ENCODE measurements at places on chromosomes 1 and 21.
A peak's percentile ranks its signal among the peaks of the same experiment; 100 is the strongest.

- peak; percentile 99 for DNase-seq
These were observed 38.2 kb upstream of the WASF2 start for GRCh38 chr1:27527890-27528817.

DNA sequence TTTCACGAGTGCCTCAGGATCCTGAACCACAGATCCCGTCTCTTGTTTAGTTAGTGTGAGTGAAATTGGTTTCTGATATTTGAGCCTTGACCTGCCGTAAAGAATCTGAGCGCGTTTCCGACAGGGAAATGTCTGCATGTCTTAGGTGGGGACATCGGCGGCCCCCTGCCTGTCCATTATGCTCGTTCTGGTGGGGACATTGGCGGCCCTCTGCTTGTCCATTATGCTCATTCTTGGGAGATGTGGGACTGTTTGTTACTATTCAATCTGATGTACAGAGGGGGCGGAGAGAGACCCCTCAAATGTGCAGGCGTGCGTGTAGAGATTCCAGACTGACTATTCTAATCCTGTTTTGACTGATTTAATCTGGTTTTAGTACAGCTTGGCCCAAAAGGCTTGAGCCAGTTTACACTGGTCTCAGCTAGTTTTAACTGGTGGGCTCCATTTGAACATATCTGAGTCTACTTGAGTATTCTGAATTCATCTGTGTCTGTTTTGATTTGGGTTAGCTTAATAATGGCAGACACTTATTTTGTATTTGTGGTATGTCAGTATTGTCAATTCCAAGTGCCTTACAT, 6.6 kb upstream of the TINAGL1 start:
- no peak for DNase-seq

- DNase-seq = peak; percentile 100
These were observed 89.7 kb downstream of the BCAR3 start for GRCh38 chr1:93591676-93592550.

GRCh38 chr1:37605806-37606474, 10.2 kb upstream of the GNL2 start:
- no peak for DNase-seq

- no peak for DNase-seq
These were observed 72.4 kb upstream of the IFNAR2 start for GRCh38 chr21:33157303-33157702.

- peak; percentile 66 for DNase-seq
These were observed at the start of gene RIIAD1 for GRCh38 chr1:151720974-151721787. RIIAD1 (plus strand) TSS chr1:151721522; CDS start chr1:151721537, 15 bp downstream.

DNA sequence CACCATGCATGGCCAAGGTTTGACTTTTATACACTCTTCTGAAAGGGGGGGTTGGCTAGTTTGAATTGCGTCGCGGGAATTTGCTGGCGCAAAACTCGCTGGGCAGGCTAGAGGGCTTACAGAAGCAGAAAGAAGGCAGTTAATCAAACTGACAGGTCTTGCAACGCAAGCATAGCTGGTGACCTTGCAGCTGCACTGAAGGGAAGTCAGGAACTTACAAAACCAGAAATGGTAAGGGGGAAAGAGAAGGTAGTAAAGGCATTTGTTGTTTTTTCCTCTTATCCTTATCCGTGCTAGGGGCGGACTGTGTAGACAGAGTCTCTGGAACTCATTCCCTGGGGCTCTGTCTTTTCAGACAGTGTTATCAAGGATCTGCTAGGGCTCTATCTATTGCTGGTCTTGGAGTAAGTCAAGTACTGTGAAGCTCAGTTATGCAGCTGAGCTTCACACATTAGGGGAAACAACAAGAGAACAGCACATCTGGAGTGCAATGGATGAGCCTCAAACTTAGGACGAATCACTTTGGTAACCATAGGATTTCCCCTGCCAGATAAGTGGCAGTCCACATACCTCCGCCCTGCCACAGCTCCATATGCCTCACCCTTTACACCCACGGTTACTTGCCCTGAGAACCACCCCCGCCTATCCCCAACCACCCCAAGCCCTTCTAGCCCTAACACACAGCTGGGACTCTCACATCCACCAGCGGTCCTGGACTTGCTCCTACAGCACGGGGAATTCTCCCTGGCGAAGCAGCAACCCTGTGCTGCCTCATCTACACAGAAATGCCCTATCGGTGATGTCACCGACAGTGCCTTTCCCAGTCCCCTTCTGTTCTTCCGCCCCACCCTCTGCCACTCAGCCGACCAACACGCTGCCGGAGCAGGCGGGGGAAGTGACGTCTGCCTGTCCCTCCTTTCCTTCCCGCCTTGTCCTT, 251.4 kb downstream of the FAM72C start:
- DNase-seq = no peak

- DNase-seq = no peak
These were observed 397.2 kb downstream of the NEGR1 start for GRCh38 chr1:71885171-71885570.

DNA sequence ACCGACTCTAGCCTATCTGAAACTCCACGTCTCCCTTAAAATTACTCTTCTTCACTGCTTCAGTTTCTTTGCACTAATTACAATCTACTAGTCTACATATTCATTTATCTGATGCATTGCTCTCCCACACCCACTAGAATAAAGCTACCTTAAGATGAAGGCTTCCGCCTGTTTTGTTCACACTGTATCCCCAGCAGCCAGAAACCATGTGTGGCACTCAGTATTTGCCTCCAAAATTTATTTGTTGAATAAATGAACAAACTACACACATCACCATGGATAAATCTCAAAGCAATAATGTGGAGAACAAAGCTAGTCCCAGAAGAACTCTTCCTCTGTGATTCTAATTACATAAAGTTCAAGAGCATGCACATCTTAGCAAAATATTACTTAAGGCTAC, 95.7 kb downstream of the DSCAM start:
- no peak for DNase-seq

DNA sequence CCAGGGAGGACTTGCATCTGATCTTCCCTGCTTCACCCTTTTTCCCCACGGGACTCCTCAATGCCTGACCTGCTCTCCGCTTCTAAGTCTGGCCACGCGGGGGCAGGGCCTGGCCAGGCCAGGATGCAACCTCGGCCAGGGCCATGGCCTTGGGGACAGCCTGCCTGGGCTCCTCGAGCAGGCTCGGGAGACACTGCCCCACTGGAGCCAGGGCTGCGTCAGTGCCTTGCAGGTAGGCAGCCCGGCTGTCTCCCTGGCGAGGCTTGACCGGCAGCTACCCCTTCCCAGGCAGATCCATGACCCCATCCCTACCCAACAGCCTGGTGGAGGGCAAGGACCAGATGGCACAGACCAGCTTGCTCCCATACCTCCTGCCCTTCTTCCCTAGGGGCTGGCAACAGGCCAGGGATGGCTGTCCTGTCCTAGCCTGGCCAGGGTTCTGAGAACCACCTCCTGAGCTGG, 2.7 kb upstream of the PRDM16 start:
- DNase-seq = peak; percentile 7

GRCh38 chr1:221841251-221841982, 99.5 kb upstream of the DUSP10 start:
- DNase-seq = no peak

DNA sequence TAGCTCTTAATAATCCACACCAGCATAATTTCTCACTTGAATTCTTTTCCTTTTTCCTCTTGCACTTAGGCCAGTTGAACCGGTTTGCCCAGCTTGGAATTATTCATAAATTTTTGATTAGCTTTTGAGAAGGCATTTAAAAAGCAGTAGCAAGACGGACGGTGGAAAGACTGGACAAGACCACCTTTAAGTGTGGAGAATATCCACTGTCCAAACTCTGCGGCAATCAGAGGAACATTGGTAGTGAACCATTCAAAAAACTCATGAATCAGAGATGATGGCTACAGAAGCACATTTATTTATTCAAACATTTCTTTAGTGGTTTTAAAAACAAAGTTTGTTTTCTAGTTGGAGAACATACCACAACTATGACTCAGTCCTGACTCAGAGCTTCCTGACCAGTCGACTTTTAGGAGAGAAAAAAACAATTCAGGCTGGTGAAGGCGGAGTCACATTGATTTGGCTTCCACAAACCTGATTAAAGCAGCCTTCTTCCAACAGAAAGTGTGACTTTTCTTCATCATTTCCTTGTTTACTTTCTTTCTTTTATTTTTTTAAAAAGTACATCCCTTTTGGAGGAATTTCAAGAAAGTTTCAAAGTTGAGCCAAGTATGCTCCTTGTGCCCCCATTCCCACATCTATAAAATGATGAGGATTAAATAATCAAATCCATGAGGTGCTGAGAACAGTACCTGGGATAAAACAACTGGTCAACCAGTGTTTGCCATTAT, 128.8 kb downstream of the ADSS2 start:
- DNase-seq = peak; percentile 83

DNA sequence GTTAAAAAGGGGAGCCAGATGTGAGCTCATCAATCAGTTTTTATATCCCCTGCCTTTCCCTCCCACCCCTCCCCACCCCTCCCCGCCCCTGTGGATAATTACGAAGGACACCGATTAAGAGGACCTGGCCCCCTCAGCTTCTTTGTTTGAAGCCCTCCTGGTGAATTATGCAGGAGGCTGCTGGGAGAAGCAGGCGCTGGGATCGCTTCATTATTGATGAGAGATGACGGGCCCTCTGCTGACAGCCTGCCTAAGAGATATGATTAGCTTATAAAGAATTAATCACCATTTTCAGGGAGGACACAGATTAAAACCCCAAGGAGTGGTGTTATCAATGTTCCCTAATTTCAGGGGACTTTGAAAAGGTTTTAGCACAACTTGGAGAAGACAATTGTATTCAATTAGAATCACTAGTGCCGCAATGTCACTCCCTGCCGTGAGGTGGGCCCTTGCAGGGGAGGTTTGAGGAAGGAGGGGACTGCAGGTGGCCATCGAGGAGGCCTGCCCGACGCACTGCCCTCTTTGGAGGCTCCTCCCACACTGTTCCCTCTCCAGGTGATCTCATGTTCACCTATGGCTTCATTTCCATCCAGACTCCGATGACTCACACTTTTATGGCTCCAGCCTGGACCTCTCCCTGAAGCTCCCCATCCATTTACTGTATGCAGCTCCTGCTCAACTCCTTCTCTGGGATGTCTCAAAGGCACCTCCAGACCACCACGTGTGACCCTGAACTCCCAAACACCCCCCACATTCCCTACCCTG, 67.0 kb upstream of the KLHDC7A start:
- DNase-seq = peak; percentile 69

DNA sequence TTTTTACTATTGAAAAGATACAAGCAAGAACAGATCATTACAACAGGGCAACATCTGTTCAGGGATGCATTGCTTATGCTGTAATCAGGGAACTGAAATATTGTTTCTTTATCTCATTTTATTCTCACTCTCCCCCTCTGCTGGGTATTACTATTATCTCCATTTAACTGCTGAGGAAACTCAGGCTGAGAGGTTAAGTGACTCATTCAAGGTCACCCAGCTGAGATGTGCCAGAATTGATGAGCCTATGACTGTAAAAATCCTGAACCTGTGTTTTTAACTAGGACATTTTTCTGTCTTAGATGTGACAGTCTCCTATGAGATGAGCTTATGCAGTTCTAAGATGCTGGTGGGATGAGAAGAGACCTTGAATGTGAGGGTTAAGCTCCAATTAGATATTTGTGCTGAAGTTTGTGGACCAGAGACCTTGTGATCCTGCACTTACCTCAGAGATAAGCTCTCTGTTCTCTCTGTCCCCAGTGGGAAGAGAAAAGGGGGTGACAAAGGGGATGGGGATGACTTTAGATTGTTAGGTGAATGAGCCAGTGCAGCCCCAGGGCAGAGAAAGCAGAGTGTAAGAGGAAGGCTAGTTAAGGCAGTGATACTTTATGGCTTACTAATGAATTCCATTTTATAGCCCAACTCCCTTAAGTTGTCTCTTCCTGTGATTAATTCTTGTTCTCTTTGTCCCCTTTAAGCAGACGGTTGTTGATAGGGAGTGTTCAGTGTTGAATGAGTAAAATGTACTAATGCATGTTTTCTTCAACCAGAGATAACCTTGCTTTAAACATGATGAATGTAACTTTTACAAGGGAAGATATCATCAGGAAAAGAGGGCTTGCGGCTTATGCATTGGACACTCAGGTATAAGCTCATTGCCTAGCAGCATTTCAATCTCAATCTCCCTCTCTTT, 111.4 kb downstream of the HLX start:
- no peak for DNase-seq

- DNase-seq = peak; percentile 35
These were observed 21.6 kb downstream of the MAPKAPK2 start for GRCh38 chr1:206706298-206706791.

DNA sequence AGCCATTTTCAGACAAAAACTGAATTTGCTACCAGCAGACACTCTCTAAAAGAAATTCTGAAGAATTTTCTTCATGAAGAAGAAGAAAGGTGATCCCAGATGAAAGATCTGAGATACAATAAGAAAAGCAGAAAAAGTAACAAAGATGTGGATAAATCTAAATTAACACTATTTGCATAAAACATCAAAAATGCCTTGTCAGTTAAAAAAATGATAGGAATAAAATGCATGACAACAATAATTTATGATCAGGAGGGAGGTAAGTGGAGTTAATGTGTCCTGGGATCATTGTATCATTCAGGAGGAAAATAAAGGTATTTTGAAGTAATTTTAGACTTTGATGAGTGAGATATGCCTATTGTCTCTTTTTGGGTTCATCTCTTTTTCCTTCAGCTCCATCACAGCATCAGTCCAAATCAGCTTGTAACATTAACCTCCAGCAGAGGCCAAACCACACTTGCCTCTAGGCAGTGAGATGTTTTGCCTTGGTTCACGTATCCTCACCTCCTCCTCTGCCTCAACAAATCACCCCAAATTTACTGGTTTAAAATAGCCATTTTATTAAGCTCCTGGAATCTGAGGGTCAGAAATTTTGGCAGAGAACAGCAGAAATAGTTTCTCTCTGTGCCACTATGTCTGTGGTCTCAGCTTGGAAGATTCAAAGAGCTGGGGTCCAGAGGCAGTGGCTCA, 76.9 kb upstream of the HIVEP3 start:
- DNase-seq = no peak

DNA sequence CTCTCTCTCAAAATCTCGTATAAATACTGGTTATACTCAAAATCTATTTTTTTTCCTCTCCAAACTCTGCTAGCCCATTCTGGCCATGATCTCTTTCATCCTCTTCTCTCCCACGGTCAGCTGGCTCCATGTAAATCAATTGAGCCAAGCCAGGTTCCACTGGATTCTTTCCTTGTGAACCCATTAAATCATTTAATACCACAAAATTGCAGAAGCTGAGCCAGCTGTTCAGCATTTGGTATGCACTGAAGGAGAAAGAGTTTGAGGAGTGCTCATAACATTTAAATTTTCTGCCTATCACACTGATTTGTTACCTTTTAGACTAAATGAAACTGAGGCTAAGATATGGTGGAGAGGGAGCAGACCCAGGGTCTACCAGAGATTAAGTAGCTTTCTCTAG, 29.1 kb upstream of the TADA1 start:
- DNase-seq = no peak

DNA sequence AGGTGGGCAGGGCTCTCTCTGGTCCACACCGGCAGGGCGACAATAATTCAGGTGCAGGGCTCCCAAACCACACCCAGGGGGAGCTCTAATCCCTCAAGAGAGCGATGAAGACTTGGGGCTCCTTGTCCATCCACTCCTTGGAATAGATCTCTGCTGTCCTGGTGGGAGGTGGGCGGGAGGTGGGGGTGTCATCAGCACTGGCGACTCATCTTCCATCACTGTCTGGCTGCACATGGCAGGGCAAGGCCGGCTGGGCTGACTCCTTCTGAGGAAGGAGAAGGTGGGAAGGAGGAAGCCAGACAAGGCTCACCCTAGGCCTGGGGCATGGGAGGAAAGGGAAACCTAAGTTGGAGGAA, 29.3 kb downstream of the TNNT2 start:
- DNase-seq = peak; percentile 72
